ENCODE measurements at places on chromosomes 5 and 9.

GRCh38 chr5:150738862-150739261, 20.0 kb downstream of the DCTN4 start:
- DNase-seq, result peak; percentile 41

GRCh38 chr9:108617676-108618075, 238.1 kb downstream of the ACTL7B start:
- DNase-seq, result no peak

DNA sequence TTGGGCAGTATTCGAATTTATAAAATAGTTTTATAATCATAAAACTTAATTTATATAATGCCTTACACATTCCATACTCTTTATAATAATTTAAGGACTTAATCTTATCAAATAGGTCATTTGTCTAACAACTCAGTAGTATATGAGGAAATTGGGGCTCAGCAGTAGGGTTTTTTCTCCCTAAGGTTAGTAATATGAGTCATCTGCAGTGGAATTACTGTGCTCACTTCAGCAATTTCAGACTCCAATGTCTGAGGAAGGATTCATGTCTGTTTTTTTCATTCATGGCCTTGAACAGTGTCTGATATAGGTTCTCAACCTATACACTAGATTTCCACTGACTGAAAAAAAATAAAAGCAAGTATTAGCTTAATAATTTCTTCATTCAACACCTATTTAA, 7.4 kb downstream of the DMRTA1 start:
- peak; percentile 23 for DNase-seq

DNA sequence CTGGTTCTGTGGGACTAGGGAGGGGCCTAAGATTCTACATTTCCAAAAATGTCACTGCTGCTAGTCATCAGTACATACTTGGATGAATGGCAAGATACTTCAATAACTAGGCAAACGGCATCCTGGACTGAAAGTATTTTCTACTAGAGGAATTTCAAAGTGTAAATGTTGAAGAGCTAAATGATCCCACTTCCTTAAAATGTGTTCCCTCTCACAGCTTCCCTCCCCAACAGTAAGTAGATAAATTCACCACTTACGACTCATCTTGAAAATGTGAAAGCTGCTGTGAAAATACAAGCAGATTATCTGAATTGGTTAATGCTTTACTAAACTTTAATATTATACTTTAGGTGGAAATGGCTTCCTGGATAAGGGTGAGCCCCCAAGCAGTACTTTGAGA, 1571.5 kb upstream of the WWC1 start:
- no peak for DNase-seq

DNA sequence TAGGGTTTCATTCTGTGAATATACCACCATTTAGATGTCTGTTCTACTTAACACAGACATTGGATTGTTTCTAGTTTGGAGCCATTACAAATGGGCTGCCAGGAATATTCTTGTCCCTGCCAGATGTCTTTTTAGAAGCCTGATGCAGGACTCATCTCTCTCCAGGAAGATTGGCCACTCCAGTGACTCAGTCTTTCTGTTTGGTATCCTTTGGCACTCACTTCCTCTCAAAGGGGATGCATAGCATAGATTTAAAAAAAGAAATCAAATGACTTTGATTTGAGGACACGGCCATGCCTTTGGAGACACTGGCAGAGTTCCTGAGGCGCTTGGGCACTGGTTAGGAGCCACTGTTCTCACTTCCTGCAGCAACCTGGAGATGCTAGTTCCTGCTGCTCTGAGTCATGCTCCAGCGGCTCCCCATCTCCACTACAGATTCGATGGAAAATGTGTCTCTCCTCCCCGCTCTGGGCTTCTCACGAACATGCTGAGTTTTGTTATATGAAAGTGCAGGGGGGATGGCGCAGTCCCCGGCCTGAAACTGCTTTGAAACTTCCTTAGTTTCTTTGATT, 3.5 kb upstream of the ZNF366 start:
- DNase-seq, result peak; percentile 86

DNA sequence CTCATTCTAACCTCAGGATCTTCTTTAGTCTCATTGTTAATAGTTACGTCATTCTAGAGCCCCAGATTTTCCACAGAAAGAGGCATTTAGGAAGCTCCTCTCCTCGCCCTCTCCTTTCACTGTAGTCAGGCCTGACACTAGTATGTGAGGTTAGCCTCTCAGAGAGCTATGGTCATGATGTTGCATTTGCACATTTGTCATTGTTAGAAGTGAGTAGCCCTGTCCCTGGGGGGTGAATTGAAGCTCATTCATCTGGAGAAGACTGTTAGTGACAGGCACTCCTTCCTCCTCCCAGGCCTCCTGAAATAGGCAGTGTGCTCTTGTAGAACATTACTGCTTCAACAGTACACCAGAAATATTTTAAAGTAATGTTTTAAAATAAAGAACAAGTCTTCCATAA, 26.6 kb upstream of the LRRTM2 start:
- DNase-seq, result peak; percentile 10

GRCh38 chr9:20405616-20406015, 216.7 kb downstream of the MLLT3 start:
- DNase-seq, result no peak

DNA sequence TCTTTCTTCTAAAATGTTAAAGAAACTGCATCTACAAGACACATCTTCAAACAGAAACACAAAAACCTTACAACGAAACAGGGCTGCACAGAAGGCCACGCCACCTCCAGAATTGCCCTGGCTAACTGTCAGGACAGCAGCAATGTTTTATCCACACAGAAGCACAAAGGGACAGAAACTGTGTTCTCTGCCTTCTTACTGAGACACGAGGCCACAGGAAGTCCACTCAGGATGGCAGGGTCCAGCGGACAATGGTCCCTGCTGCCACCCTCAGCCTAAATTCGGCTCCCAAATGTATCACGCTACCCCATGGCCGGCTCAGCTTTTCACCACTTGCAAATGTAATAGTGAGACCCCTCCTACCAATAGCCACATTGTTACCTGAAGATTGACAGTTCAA, 159.8 kb upstream of the PHYKPL start:
- no peak for DNase-seq

- DNase-seq, result peak; percentile 59
Observed at GRCh38 chr9:70159630-70160029, 99.1 kb upstream of the SMC5 start.

DNA sequence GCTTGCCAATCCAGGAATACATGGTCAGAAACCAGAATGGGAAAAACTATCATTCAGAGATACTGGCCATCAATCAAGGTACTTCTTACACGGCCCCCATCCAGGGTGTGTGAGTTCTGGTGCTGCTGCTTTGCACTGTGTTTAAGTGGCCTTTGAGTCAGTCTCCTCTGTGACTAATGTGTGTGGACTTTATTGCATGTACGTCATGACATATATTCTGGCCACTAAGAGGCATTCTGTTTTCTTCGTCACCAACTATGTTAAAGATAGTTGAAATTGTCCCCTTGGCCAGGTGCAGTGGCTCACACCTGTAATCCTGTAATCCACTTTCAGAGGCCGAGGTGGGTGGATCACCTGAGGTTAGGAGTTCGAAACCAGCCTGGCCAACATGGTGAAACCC, 8.5 kb downstream of the EXOSC3 start:
- no peak for DNase-seq

GRCh38 chr5:174724484-174725260, at the start of gene MSX2:
Gene MSX2 (plus strand): TSS chr5:174724582. CDS start chr5:174724660, 78 bp downstream.
- peak; percentile 95 for DNase-seq

Measured in myocyte (in vitro differentiated cells).